ENCODE measurements at places on chromosomes 6 and 20.

DNA sequence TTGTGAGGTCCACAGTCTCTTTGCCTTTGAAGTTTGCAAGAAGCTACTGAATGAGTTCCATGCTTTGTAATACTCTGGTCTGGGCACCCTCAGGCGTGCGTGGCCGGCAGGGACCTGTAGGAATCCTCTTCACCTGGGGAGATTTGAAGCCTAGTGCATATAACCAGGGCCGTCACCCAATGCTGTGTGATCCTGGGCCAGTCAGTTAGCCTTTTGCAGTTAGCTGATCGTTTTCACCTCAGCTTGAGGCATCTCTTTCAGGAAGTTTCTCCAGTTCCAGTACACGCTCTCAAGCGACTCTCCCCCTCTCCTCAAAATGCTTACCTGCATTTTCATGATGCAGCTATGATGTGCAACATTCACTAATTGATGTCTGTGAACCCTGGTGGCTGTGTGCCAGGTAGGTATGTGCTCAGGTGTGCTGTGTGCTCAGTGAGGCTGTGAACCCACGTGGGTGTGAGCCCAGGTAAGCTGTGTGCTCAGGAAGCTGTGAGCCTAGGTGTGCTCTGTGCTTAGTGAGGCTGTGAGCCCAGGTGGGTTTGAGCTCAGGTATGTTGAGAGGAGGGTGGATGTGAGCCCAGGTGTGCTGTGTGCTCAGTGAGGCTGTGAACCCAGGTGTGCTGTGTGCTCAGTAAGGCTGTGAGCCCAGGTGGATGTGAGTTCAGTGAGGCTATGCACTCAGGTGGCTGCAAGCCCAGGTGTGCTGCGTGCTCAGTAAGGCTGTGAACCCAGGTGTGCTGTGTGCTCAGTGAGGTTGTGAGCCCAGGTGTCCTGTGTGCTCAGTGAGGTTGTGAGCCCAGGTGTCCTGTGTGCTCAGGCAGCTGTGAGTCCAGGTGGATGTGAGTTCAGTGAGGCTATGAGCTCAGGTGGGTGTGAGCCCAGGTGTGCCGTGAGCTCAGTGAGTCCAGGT, 120.4 kb downstream of the PHACTR3 start:
- DNase-seq = no peak

GRCh38 chr6:56434606-56435005, 187.2 kb upstream of the COL21A1 start:
- no peak for DNase-seq

DNA sequence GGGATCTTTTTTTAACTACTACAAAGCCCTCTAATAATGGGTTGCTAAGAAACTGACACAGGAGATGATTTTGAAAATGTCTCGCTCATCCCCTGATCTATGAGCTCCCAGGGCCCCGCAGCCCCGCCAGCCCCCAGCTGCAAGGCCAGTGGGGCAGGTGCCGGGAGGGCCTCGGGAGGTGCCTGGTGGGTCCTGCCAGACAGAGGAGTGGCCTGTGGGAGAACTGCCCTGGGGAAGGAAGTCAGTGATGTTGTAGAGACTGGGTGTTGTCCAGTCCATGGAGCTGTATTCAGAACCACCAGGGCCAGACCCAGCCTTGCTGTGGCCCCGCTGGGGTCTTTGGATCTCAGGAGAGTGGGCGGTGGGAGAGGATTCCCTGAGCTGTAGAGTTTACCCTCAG, 258.7 kb downstream of the TAF4 start:
- DNase-seq = no peak

GRCh38 chr20:62339647-62340062, 27.5 kb downstream of the LAMA5 start:
- no peak for DNase-seq

GRCh38 chr6:107328081-107328480, 131.3 kb downstream of the PDSS2 start:
- no peak for DNase-seq

GRCh38 chr6:50791900-50792508, 26.7 kb upstream of the TFAP2B start:
- peak; percentile 44 for DNase-seq

- DNase-seq = no peak
Measured at GRCh38 chr20:5705827-5706226, 44.4 kb upstream of the SHLD1 start.

DNA sequence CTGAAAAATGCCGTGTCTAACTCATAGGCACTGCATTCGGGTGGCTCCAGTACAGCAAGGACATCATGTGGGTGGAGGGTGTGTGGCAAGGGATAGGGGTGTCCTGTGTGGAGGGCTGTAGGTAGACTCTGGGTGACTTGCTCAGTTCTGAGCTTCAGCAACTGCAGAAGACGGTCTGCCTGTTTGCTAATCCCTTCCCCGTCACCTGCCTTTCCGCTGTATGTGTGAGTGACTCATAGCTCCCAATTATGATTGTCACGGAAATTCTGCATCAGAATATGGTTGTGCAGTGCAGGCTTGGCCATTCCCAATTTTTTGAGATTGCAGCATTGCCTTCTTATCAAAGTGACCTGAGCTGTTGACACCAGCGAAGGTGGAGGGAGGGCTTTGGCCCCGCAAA, 174.3 kb downstream of the CDH4 start:
- no peak for DNase-seq
